Tibial nerve (tissue), 4 donors: ENCODE measurements at places on chromosomes 2 and 18.

- DNase-seq, result no peak
Observed at GRCh38 chr2:21617885-21618434, 494.2 kb downstream of the TDRD15 start.

GRCh38 chr2:188345831-188346458 lies 54.3 kb downstream of the GULP1 start:
- no peak for DNase-seq

DNA sequence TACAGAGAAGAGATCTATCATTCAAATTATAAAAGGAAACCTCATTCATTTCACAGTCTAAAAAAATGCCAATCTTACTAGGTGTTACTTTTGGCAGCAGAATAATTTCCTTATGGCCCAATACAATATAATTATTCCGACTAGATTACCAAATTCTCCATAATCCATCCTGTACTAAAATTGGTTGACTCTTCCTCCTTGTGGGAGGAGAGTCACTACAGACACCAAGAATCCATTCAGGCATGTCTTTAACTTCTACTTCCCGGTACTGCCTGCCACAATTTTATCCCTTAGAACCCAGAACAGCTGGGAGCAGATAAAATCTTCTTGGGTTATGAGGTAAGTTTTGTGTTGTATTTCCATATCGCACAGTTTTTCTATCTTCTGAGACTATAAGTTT lies 9.9 kb downstream of the FARSB start:
- no peak for DNase-seq

GRCh38 chr2:38038682-38039081 lies 37.3 kb downstream of the CYP1B1 start:
- DNase-seq, result no peak

DNA sequence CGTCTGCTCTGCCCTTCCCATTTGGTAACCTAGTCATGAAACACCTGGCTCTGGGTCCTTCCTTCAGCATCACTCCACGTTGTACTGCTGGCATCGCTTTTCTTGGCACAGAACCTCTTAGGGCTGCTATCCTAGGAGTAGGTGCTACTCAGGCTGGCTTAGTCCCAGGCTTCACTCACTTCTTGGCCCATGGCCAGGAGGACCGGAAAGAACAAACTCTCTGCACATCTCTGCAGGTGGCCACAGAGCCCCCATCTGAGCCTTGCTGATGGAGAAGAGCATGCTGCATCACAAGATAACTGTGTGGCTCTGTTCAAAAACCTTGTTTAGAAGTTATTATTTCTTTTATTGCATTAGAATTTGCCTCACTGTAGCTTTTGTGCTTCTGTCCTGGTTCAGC lies 447.2 kb upstream of the TNP1 start:
- DNase-seq, result no peak

DNA sequence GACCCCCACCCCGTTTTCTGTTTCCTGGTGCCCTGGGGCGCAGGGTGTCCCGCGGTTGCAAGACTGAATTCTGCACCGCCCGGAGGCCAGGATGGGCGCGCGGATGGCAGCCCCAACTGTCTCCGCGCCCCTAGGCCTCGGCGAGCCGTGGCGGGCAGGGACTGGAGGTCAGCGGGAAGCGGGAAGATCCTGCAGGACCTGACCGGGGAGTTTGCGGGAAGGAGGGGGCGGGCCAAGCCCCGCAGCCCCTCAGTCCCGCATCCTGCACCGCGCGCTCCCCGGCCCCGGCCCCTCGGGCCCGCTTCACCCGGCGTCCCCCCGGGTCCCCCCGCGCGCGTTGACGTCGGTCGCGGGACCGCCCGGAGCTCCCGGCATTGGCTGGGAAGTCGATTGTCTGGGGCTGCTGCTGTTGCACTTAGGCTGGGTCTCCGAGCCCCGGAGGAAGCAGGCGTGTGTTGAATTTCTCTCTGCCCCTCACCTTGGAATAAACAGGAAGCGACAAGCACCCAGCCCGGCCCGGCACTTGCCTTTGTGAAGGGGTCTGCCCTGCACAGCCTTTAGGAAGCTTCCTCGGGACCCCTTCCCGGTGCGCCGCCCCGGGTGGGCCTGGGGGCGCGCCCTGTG lies at the start of gene LDLRAD4:
LDLRAD4 (plus strand) TSS at position 393 of the 624 bp plus-strand sequence.
- DNase-seq, result no peak

- no peak for DNase-seq
Observed at GRCh38 chr2:74293191-74293991, 49.8 kb downstream of the SLC4A5 start.

GRCh38 chr2:69177785-69178636 lies 165.0 kb downstream of the ANTXR1 start:
- peak; percentile 85 for DNase-seq

DNA sequence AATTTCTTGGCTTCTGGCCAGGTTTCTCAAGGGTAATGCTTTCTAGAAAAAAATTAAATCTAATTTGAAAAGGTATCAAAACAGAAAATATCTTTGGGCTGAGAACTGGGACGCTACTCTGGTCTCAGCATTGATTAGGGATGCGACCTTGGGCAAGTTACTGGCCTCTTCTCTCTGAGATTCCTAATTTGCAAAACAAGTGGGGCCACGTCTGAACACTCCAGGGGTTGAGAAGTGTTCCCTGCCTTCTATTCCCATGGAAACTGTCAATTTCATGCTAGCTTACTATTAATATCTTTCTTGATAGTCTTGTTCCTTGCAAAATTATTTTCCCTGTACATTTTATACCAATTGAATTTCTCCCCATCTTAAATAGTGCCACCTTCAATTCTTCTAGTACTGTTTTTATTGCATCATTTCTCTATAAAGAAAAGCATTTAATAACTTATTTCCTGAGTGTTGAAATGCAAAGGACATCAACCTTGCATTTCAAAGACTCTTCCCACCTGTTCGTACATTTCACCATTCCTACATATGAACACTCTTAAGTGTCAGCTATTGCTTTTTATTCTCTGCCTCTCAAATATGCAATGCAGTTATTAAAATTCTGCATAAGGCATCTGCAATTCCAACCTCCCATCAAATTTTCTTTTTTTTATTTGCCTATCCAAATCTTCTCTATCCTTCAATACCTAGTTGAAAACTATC lies 118.3 kb upstream of the DSEL start:
- DNase-seq, result no peak

DNA sequence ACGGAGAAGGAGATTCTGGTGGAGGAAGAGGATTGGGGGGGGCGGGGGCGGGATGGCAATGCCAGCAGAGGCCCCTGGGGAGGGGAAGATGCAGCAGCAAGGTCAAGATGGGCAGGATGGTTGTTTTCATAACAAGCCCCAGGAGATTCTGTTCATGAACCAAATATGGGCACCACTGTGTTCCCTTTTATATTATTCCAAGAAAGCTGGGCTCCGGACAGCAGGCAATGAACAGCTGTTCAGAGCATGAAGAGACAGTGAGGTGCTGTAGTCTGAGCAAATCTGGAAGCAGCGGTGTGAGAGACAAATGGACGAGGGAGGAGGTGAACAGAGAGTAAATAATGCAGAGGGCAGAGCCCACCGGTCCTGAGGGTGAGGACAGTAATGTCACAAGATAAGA lies 20.0 kb downstream of the UXS1 start:
- no peak for DNase-seq

DNA sequence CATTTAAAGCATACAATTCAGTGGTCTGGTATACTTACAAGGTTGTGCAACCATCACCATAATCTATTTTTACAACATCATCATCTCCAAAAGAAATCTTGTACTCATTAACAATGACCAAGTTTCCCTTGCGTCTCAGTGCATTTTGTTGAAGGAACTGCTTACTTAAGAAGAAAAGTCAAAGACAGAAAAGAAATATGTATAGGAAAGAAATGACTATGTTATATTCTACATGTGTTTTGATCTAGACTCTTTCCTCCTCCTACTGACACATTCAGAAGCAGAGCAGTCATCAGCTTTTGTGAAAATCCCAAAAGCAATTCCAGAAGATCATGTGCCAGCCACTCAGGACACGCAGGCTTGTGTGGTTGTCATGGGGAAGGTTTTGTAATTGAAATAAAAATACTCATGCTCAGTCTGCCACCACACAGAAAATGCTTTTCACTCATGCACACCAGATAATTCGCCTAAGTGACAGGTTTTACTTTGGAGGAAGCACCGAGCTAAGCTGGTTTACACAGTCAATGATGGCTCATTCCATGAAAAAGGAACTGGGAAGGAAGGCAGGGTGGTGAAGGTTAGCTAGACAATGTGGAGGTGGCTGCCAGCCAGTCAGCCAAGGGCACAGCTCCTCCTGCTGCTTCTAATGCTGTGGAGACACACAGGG lies 158.5 kb upstream of the REV1 start:
- DNase-seq, result no peak

DNA sequence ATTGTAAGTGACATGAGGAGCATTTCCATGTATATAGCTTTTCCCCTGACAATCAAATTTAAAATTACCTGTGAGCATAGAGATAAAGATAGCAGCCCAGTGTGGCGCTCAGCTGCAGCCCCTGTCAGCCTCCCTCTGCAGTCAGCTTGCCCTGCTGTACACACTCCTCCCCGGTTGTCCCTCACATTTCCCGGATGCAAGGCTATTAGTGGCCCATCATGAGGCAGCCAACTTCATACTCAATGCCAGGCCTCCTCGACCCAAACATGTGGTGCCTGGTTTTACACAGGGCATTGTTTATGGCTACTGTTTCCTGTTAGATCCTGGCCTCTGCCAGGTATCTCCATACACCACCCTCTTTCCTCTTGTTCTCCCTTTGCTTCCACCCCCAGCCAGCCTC lies 116.1 kb upstream of the SH3BP4 start:
- no peak for DNase-seq

GRCh38 chr18:3150274-3150673 lies 69.5 kb downstream of the MYOM1 start:
- no peak for DNase-seq

GRCh38 chr2:26697425-26697824 lies 4.9 kb downstream of the KCNK3 start:
- DNase-seq, result no peak
